ENCODE measurements at places on chromosomes 5 and 9.
A peak's percentile ranks its signal among the peaks of the same experiment; 100 is the strongest.

GRCh38 chr9:83474631-83475030 lies 63.6 kb downstream of the FRMD3 start:
- DNase-seq: no peak

DNA sequence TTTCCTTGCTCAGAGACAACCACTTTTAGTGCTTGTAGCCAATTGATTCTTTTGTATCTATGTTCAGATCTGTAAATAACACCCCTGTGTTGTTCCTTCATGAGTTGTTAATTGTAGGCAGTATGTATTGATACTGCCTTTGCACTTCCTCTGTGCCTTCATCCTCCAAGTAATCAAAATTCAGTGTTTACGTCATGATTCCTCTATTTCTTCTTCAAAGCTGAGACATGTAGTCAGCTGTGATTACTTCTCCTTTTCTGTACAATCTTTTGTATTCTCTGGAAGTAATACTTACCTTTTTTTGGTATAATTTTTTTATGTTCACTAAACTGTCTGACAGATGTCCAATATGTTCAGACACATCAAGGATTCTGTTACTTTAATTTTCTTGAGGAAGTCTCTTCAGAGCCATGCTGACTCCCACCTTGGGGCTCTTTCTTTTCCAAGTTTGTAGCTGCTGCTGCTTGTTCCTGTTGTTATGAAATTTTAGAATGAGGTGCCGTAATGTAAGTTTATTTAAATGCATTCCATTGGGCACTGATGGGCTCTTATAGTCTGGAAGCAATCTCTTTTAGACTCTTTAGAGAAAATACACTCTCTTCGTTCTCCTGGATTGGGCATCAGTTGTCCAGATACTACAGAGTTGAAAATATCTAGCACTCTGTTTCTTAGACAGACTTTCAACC lies 30.5 kb upstream of the LRRC70 start:
- no peak for DNase-seq

DNA sequence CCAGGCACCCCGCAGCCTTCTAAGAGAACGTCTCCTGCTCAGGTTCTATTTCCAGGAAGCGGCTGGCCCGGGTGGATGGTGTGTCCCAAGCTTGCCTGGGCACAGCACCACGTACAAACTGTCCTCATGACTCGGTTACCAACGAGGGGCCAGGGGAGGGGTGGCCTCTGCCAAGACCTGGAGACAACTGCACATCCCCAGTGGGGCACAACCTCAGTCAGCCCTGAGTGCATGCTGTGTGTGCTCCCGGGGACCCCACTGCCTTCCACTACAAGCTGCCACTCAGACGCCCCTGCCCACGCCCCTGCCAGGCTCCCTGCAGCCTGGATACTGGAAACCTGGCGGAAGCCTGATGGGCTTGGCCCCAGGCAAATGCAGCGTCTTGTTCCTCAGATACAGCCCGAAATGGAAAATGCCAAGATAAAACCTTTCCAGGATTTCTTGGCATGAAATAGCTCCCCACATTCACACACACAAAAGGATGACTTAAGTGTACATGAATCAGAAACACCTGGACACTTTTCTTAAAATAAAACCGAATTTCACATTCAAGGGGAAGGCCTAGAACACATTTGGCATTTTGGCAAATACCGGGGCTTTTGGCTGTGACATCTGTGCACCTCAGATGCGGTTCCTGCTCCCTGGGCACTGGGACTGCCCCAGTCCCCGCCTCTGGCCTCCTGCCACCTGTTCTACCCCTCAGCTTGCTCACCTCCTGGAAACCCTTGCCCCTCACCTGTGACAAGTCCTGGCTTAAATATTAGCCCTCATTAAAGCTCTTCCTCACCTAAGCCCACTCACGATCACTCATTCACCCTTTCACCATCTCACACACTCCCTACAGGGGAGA lies 62.5 kb downstream of the COL23A1 start:
- no peak for DNase-seq

- no peak for DNase-seq
These were observed 10.4 kb upstream of the ORM1 start for GRCh38 chr9:114312513-114312875.

- no peak for DNase-seq
These were observed 92.1 kb upstream of the TAF11L2 start for GRCh38 chr5:17405976-17406375.

DNA sequence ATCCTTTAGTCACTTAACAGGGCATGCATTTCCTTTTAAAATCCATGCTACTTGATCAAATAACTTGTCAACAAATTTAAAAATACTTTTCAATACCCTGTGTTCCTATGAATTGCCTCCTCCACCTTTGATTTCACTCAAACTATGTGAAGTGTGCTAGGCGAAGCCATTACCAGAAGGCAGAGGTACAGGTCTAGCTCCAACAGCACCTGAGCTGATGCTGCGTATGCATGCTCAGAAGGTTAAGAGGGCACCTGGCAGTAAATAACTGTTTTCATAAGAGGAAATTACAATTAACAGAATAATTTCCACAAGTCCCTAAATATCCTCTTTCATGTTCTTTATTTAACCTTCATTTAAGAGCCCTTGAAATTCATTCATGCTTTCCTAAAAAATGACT lies 251.8 kb downstream of the EFNA5 start:
- DNase-seq: no peak

- no peak for DNase-seq
These were observed 16.5 kb downstream of the NR2F1 start for GRCh38 chr5:93599399-93600120.

DNA sequence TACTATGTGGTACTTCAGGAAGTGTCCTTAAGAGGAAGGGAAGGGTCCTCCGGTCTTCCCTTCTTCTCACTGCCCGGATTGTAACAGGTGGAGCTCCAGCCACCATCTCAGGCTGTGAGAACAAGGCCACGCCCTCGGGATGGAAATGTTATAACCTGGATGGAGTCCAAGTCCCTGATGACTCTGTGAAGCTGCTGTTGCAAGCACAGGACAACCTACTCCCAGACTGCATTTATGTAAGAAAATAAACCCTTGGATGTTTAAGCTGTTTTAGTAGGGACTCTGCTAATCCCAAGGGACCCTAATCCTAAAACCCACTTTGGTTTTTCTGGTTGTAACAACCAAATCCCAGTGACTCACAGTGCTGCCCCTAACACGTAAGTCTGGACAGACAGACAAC lies 221.6 kb downstream of the ACTL7B start:
- DNase-seq: peak; percentile 58

- DNase-seq: peak; percentile 67
These were observed 13.2 kb upstream of the AUH start for GRCh38 chr9:91374939-91375338.

DNA sequence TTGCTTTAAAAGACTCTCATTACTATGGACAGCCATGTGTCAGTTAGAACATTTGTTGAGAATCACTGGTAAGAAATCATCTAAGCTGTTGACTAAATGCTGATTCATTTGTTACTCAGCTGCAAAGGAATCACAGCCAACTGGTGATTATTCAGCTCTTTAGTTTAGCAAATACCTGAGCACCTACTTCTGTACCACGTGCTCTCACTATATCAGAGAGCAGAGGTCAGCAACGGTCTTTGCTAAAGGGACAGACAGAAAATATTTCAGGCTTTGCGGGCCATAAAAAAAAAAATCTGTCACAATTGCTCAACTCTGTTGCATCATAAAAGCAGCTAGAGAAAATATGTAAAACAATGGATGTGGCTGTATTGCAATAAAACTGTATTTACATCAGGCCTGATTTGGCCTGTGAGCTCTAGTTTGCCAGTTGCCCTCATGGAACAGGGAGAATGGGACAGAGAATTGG lies 377.6 kb downstream of the DNAH5 start:
- no peak for DNase-seq

DNA sequence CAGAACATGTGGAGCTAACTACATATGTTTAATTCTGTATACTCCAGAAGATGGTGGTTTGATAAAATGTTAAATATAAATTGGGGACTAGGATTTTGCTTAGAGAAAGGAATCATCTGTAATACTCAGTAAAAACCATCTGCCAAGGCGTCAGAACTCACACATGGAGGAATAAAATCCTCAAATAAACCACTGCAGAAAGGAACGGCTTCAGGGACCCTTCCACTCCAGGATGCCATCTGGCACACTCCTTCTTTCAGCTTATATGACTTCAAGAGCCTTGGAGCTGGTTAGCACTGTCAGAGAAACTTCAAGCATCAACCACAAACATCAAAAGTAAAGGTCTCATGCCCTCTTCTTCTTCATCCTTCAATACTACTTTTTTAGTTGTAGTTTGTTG lies 360.6 kb downstream of the PLK2 start:
- no peak for DNase-seq

DNA sequence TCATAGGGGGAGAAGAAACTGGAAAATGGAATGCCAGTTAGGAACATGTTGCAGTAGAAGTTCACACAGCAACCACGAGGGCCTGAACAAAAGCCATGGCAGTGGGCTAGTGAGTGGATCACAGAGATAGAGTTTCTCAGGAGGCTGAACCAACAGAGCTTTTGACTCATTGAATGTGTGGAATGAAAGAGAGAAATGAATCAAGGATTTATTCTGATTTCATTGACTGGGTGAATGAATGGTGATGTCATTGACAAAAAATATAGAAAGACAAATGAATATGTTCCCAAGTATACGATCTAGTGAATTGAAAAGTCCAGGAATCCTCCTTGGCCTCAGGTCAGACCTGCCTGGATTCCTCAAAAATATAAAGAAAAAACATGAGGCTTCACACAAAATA lies 99.2 kb downstream of the ZNF462 start:
- peak; percentile 14 for DNase-seq

GRCh38 chr9:38107811-38108304 lies 38.8 kb upstream of the SHB start:
- no peak for DNase-seq

GRCh38 chr9:3455094-3455493 lies 70.7 kb downstream of the RFX3 start:
- DNase-seq: peak; percentile 17

- no peak for DNase-seq
These were observed 73.4 kb upstream of the SLC44A1 start for GRCh38 chr9:105171076-105171475.

GRCh38 chr5:14212838-14213237 lies 69.7 kb downstream of the TRIO start:
- DNase-seq: no peak

- peak; percentile 96 for DNase-seq
These were observed 32.9 kb downstream of the NDST1 start for GRCh38 chr5:150540615-150541396.

- no peak for DNase-seq
These were observed 8.2 kb upstream of the TOR4A start for GRCh38 chr9:137269231-137269772.

GRCh38 chr5:142915813-142916424 lies 145.7 kb downstream of the ARHGAP26 start:
- peak; percentile 34 for DNase-seq

GRCh38 chr9:113645978-113646253 lies 182.4 kb downstream of the RGS3 start:
- DNase-seq: no peak

DNA sequence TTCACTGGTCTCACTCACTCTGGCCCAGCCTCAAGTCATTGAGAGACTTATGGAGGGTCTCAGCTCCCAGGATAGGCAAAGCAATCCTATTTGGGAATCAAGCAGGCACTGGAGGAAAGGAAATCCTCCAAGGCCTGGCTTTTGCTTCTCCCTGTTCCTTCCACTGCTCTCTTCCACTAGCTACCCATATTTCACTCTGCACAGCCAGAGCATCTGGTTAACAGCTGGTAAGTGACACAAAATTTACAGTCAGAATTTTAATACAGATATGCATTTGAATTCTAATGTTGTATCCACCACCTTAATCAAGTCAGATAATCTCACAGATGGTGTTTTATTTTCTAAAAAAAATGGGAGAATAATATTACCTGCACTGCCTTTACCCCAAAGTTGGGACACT lies 868 bp upstream of the C1QTNF2 start:
- no peak for DNase-seq

DNA sequence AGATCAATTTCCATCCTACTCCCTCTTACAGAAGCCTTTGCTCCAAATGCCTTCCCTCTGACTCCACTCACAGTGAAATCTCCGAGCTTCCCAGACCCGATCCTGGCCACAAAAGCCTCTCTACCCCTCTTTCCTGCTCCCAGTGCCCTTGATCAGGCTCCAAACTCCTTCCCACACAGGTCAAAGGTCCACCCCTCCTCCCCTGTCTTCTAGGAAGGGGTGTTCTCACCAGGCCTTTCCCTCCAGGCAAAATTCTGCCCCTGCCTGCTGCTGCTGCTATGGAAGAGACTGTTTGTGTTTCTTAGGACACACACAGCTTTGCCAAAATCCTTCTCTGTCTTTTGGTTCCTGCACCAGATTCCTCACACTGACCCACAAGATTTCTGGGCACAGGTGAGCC lies 85.8 kb upstream of the ALDH1A1 start:
- DNase-seq: peak; percentile 5

- DNase-seq: no peak
These were observed 55.6 kb downstream of the SPTLC1 start for GRCh38 chr9:92059661-92060060.

GRCh38 chr9:13513286-13513685 lies 233.8 kb upstream of the MPDZ start:
- DNase-seq: no peak

- no peak for DNase-seq
These were observed 24.8 kb downstream of the SARDH start for GRCh38 chr9:133713150-133713959.

DNA sequence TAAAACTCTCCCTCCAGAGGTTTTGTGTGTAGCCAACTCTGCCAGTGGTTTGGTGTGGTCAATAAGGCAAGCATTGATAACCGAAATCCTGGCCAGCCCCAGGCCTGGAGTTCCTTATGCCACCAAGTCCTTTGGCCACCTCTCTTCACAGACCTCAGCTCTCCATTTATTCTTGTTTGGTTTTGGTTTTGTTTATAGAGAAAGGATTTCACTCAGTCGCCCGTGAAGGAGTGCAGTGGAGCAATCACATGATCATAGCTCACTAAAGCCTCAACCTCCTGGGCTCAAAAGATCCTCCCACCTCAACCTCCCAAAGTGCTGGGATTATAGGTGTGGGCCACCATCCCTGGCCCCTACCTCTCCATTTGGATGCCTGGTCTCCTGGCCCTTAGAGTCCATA lies 55.4 kb upstream of the PPARGC1B start:
- DNase-seq: no peak

DNA sequence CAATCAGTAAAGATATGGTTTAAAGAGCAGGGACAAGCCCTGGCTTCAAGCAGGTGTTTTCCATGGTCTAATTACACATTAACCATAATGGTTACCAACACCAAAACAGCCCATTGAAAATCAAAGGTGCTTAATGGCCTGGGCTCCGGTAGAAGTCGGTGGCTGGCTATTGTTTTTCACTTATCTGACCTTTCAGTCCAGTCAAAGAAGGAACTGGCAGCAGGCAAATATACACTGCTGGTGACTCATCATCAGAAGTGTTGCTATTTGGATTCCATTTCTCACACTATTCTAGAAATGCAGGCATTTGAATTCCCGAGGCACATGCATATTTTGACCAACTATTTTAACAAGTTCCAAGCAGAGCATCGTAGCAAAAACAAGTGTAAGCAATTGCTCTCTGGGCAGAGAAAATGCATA lies 26.3 kb upstream of the GABRP start:
- peak; percentile 21 for DNase-seq

GRCh38 chr9:133371261-133371711 lies 4.6 kb downstream of the SURF4 start:
- DNase-seq: no peak

- no peak for DNase-seq
These were observed 210.6 kb downstream of the MAPKAP1 start for GRCh38 chr9:125496313-125496834.

GRCh38 chr5:134463991-134464760 lies 52.5 kb upstream of the CDKN2AIPNL start:
- DNase-seq: peak; percentile 42

GRCh38 chr9:124818431-124819281 lies 34.6 kb upstream of the WDR38 start:
- no peak for DNase-seq
